ENCODE measurements at places on chromosomes 3 and 15.
A peak's percentile ranks its signal among the peaks of the same experiment; 100 is the strongest.

DNA sequence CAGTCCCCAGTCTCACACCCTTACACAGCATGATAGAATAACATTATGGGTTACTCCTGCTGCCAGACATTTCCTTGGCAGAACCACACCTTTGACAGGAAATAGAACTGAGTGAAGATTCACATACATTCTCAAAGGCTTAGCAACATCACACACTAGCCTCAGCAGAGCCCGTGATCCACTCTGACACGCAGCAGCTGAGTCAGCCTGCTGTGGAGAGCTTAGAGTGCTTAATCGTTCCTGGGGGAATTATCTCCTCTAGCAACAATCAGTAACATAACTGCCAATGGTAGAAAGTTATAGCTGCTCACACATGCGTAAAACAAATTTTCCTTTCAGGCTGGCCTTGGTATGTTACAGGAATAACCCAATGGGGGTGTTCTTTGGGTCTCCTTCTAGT is 382.1 kb downstream of the GAP43 start:
- no peak for DNase-seq

- no peak for DNase-seq
Measured at GRCh38 chr3:23648996-23649395, 156.8 kb upstream of the UBE2E1 start.

- DNase-seq, result no peak
Measured at GRCh38 chr15:20294651-20295237, 246.9 kb downstream of the GOLGA6L6 start.

GRCh38 chr3:43793648-43794372 is 103.1 kb downstream of the ABHD5 start:
- DNase-seq, result no peak

- no peak for DNase-seq
Measured at GRCh38 chr3:126468028-126468891, 7.4 kb downstream of the ZXDC start.

DNA sequence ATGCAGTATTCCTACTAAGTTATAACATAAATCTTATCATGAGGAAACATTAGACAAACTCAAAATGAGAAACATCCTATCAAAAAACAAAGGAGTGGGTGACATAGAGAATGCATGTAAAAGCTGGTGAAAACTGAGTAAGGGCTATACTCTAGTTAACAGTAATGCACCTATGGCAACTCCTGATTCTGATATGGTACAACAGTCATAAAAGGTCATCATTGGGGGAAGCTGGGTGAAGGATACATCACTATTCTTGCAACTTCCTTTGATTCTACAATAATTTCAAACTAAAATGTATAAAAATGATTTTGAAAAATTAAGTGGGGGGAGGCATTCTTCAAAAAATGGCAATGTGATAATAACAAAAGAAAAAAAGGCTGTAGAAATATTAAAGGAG is 6.8 kb downstream of the PIK3R4 start:
- DNase-seq, result no peak

GRCh38 chr3:72496051-72496670 is 352.1 kb downstream of the SHQ1 start:
- no peak for DNase-seq

- DNase-seq, result no peak
Measured at GRCh38 chr3:104632521-104632920, 734.2 kb upstream of the ALCAM start.

DNA sequence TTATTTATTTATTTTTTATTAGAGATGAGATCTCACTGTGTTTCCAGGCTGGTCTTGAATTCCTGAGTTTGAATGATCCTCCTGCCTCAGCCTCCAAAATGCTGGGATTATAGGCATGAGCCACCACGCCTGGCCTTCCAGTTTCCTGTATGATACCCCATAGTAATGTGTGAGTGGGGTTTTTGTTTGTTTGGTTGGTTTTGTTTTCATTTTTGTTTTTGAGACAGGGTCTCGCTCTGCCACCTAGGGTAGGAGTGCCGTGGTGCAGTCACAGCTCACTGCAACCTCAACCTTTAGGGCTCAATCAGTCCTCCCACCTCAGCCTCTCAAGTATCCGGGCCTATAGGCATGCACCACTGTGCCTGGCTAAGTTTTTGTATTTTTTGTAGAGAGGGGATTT is 30.9 kb downstream of the GOLM2 start:
- no peak for DNase-seq

- DNase-seq, result no peak
Measured at GRCh38 chr15:22955544-22956119, 24.5 kb downstream of the CYFIP1 start.

DNA sequence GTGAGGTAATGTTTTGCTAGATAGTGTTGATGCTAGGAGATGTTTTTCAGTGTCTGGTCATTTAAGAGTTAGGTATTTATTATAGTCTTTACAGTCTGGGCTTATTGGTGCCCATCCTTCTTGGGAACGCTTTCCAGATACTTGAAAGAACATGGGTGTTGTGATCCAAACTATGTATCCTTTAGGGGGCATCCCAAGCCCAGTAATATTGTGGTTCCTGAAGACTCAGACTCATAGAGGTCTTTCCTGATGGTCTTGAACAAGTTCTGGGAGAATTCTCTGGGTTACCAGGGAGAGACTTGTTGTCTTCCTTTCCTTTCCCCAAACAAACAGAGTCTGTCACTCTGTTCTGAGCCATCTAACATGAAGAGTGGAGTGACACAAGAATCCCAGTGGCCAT is 99.7 kb upstream of the LRRC3B start:
- DNase-seq, result no peak

GRCh38 chr3:16377847-16378302 is 112.9 kb downstream of the OXNAD1 start:
- no peak for DNase-seq

- no peak for DNase-seq
Measured at GRCh38 chr3:182954553-182955235, 25.6 kb downstream of the DCUN1D1 start.

GRCh38 chr3:127149621-127150310 is 43.2 kb upstream of the PRR23E start:
- DNase-seq, result no peak

DNA sequence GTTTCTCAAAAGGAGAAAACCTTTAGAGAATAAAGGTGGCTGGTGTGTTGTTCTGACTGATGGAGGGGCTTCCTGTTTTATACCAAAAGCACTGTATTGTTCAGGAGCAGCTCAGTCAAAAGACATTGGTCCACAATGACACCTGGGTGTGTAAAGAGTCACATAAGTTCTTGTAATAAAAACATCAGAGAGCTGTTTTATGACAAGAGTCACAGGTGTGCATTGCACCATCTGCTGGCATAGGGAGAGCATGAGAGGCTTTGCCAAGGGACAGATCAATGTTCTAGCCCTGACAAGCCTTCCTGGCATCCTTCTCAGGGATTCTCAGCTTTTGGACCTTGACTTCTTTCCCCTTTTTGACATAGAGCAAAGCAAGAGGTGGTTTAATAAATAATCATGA is 20.4 kb downstream of the ARPP21 start:
- no peak for DNase-seq

- DNase-seq, result no peak
Measured at GRCh38 chr3:11329777-11330176, 57.6 kb downstream of the ATG7 start.

GRCh38 chr3:135788146-135788545 is 177.4 kb upstream of the PPP2R3A start:
- no peak for DNase-seq

GRCh38 chr3:113147681-113148261 is 63.6 kb upstream of the BOC start:
- no peak for DNase-seq

- DNase-seq, result no peak
Measured at GRCh38 chr15:95994418-95994817, 336.1 kb upstream of the NR2F2 start.

GRCh38 chr3:29649815-29650547 is 369.1 kb downstream of the RBMS3 start:
- DNase-seq, result no peak

GRCh38 chr3:158279609-158280008 is 169.7 kb downstream of the RSRC1 start:
- DNase-seq, result no peak

- DNase-seq, result no peak
Measured at GRCh38 chr15:51576911-51577500, 45.6 kb downstream of the DMXL2 start.

DNA sequence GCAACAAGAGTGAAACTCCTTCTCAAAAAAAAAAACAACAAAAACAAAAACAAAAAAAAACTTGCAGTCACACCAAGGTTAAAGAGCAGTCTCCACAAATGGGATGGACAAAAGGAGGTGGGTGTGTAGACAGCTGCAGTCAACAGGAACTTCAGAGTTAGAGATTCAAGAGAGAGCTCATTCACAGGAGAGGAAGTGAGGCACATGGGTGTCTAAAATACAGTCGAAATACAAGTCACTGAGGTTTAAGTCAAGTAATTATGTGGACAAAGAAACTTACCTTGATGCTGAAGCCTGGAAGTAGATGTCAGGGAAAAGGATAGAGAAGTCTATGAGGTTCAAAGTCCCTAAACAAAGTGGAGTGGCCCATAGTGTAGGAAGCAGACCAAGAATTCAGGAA is 14.8 kb downstream of the MRPS11 start:
- DNase-seq, result no peak

GRCh38 chr3:69590111-69590510 is 149.2 kb upstream of the MITF start:
- no peak for DNase-seq

DNA sequence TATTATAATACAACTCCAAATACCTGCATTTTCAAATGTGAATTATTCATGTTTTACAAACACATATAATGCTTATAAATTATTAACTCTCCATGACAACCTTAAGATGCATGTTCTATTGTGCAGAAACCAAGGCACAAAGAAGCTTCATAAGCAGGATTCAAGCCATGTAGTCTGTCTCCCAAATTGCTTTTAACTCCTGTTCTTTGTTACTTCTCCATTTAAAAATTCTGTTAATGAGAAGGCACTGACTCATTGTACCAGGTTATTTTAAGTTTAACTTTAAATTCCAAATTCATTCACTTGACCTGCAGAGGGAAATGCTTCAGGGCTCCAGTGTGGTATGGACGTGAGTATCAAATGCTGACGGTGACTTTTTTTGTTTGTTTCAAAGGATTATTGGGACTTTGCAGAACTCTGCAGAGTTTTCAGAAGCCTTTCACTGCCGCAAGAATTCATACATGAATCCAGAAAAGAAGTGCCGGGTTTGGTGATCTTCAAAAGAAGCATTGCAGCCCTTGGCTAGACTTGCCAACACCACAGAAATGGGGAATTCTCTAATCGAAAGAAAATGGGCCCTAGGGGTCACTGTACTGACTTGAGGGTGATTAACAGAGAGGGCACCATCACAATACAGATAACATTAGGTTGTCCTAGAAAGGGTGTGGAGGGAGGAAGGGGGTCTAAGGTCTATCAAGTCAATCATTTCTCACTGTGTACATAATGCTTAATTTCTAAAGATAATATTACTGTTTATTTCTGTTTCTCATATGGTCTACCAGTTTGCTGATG is 100.0 kb downstream of the MME start:
- no peak for DNase-seq

DNA sequence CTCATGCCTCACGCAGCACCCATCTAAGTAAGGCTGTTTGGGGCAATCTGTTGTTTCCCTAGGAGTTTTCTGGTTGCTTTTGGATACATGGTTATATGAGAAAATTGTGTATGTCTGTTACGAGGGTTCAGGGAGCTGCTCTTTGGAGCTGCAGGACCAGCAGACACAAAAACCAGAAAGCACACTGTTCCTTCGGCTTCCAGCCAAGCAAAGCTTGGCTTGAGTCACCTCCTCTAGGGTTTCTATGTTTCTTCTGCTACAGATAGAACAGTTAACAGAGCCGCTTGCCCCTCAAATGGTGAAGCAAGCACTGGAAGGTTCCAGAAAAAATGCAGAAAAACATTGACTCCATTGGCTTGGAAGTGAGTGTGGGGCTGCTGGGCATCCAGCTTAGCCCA is 49.2 kb upstream of the CTDSPL start:
- no peak for DNase-seq

- no peak for DNase-seq
Measured at GRCh38 chr15:52056001-52056400, 37.0 kb downstream of the MAPK6 start.

DNA sequence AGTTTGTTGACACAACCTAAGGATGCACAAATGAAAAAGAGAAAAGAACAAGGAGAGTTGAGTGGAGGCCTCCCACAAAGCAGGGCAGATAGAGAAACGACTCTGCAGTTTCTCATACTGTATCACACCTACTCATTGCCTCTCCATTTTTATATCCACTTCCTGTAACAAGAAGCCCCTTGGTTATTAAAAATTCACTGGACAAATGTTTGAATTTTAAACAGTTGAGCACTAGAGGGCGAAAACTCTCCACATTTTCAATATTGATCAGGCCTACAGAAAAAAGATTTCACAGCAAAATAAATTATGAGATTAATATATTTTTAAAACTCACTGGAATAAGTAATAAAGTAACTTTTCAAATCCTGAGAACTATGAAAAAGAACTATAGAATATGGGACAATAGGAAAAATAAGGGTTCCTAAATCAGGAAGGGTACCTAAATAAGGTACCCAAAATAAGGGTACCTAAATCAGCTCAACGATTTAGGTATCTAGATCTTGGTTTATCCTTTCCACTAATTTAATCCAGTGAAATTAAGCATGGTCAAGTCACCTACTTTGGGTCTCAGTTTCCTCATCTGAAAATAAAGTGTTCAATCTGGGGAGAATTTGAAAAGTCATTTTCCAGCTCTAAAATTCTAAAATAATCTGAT is 47.0 kb upstream of the PPIB start:
- no peak for DNase-seq

GRCh38 chr3:126135406-126136076 is 44.8 kb downstream of the ALDH1L1 start:
- DNase-seq, result no peak

DNA sequence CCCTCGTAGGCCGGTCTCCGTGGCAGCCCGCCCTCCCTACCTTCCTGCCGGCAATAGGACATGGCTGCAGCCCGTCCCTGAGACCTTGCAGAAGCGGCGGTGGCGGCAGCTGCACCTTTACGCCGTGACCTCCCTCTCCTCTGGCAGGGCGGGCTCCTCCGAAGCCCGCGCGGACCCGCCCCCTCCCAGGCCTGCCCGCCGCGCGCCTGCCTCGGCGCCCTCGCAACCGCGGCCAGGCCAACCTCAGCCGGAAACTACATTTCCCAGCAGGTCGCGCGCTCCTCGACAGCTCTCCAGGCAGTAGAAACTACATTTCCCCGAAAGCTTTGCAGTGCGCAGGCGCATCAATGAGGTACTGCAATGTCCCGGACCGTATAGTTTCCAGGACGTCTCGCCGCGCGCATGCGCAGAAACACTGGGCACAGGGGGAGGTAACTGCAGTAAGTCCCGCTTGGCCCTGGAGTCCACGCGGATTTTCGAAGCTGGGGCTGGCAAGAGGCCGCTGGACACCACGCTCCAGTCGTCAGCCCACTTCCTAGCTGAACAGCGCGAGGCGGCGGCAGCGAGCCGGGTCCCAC is at the start of the genes CHCHD4 and TMEM43:
Gene CHCHD4 (minus strand): TSS at position 256 of the 578 bp plus-strand sequence. CDS start 194 bp downstream, at position 62.
Gene TMEM43 (plus strand): TSS at position 438 of the 578 bp plus-strand sequence. CDS start 142 bp downstream, outside the sequence.
- peak; percentile 92 for DNase-seq

- DNase-seq, result no peak
Measured at GRCh38 chr3:178304758-178305467, 231.3 kb upstream of the KCNMB2 start.

- DNase-seq, result no peak
Measured at GRCh38 chr15:68258692-68259091, 18.9 kb upstream of the FEM1B start.
